ENCODE measurements at places on chromosomes 5 and 9. TPM values are rescaled to one million over a fixed set of nuclear protein-coding genes. Genes with fewer than 3 reads are reported as not detected.

The ADGRV1 gene
- total RNA-seq, result 85.2 TPM

The SLC25A2 gene
- total RNA-seq, result 0.64 TPM

The AIF1L gene
- 33.8 TPM for total RNA-seq

The FSTL4 gene
- 0.16 TPM for total RNA-seq

The NDUFB6 gene
- total RNA-seq, result 30.0 TPM

The CDK7 gene
- total RNA-seq, result 13.4 TPM

The ANKRD33B gene
- 3.8 TPM for total RNA-seq

The LCN1 gene
- not detected for total RNA-seq

- DNase-seq, result no peak
Measured at GRCh38 chr5:110940136-110940535, 131.4 kb upstream of the TSLP start.

- DNase-seq, result no peak
Measured at GRCh38 chr9:36738318-36738976, 165.8 kb downstream of the MELK start.

DNA sequence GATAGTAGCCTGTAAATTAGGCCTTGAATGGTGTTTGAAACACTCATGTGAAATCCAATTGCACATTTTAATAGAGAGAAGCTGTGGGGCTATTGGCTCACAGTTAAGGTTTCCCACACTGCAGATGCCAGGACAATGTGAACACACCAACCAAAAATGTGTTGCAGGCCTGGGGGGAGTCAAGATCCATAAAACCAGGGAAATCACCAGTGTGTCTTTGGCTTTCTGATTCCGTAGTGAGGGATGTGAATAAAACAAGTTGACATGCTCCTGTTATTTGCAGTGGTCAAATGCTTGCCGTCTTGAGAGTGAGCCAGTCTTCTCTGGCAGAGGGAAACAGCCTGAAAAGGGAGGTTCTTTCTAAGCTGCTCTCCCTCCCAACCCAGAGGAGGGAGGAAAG is 79.0 kb downstream of the ZNF462 start:
- DNase-seq, result no peak

DNA sequence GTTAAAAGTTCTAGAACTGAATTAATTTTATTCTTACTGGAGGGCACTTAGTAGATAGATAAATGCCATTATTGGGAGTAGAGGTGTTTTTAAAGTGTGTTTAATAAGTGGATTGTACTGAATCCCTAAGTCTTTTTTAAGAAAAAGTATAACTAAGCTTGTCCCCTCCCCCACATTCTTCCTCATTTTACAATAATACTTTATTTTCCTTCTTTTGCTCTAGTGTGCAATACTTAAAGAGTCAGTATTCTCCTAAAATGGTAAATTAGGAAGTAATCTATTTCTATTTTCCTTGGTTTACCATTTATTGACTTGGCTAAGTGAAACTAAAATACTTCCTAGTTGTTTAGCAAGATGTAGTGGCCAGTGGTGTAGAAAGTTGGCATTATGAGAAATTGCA is 11.6 kb downstream of the UBLCP1 start:
- DNase-seq, result no peak

GRCh38 chr5:164475339-164475977 is 970.0 kb downstream of the MAT2B start:
- DNase-seq, result no peak

GRCh38 chr5:159359408-159359807 is 29.1 kb upstream of the IL12B start:
- DNase-seq, result no peak

DNA sequence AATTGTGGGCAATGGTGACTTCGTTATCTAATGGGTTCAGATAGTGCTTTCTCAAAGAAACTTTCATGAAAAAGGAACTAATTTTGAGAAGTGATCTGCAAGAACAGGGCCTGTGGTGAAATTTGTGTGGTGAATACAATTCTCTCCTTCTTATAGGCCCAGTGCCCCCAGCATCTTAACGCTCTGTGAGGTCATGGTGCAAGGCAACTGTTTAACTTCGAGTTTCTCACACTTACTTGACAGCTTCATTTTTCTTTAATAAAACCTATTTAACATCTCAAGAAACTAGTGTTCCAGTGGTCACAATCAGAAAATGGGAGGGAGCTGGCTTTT is 69.2 kb downstream of the FAM114A2 start:
- no peak for DNase-seq

DNA sequence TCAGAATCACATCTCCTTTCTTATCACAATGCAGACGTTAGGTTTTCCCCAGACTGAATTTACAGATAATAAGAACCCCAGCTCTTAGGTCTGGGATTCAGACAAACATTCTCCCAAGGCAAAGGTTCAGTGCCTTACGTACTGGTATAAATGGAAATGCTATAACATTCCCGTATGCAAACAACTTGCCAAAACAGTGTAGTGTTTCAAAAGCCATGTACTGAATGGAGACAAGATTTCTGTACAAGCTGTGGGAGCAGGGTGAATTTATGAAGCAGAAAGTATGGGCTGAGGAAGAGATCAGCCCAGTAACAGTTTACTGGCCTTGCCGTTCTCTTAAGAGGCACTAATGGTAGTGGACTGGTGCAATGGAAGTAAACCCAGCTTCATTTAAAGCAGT is 225.5 kb upstream of the ZNF462 start:
- DNase-seq, result no peak

DNA sequence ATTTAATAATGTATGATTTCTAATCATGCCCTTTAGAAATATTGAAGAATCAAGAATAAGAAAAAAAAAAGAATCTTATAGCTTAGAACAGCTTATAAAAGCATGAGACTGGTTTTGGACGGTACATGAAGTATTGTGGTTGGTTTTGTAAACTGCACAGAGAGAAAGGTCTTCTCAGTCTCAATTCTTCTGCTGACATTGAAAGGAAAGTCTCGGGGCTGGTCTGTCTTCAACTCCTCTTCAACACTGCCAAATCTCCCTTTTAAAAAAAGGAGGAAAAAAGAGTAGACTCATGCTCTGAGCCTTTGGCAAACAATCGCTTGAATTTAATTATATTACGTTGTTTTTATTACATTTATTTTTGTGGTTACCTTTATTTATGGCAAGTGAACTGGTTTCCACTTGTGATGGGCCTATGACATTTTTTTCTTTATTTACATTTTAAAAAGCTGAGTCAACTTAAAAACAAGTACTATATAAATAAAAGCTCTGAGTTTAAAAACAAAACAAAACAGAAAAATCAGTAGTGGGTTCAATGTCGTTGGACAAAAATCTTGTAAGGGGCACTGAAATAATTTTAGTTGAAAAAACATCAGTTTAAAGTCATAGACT is 32.8 kb upstream of the EBF1 start:
- no peak for DNase-seq

GRCh38 chr9:114216081-114216480 is 60.7 kb downstream of the COL27A1 start:
- peak; percentile 77 for DNase-seq

DNA sequence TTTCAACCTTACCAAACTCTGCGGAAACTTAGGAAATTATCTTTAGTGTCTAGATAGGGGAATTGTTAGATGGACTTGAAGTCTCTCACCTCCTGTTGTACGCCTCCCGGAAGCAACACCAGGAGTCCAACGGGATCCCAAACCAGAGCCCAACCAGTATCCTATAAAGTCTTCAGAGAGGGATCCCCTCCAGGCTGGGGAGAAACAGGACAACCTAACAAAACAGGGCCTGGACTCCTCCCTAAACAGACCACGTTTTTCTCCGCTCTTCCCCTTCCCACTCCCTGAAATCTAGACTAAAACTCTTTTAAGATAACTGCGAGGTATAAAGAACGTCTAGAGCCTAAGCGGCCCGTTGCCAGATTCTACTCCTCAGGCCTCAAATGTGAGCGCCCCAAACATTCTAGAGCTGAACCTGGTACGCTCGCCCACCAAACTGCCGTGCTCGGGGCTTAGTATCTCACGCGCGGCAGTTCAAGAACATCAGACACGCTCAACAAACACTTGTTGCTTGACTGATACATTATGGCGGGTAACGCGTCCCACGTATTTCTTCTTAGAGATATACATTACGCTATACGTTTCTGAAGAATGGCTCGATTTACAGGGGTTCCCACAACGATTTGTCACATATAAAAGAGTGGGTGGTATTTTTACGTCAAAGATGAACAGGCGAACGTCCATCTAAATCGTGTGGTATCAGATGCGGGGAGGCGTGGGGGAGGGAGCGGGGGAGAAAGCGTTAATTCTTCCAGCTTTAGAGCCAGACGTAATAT is 663 bp upstream of the SMIM27 start:
- DNase-seq, result no peak

- no peak for DNase-seq
Measured at GRCh38 chr9:38423973-38424843, at the start of gene IGFBPL1. TSS of gene IGFBPL1 (minus strand) at chr9:38424454. CDS start at chr9:38424424, 30 bp downstream.

GRCh38 chr9:115012486-115012885 is 82.1 kb upstream of the TNFSF8 start:
- DNase-seq, result no peak

DNA sequence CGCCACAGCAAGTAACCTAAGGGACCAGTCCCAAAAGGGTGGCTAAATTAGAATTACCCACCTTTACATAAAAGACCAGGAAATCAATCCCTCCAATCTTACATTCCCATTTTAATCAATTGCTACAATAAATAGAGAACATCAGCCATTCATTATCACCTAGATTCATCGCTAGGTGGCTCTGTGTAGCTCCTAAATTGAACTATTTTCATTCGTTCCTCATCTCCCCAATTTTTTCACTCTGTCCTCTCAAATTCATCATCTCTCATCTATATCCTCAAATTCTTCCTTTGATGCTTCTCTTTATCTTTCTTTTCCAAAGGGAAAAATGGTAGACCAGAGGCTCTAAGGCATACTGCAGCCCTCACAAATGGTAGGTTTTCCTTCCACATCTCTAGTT is 108.2 kb upstream of the TNC start:
- DNase-seq, result no peak

GRCh38 chr5:149172261-149172660 is 31.0 kb downstream of the ABLIM3 start:
- DNase-seq, result no peak
